Suppressor macrophage treated with lipopolysaccharide for 4 hours (primary cell): ENCODE measurements at places on chromosomes 13 and 19.

DNA sequence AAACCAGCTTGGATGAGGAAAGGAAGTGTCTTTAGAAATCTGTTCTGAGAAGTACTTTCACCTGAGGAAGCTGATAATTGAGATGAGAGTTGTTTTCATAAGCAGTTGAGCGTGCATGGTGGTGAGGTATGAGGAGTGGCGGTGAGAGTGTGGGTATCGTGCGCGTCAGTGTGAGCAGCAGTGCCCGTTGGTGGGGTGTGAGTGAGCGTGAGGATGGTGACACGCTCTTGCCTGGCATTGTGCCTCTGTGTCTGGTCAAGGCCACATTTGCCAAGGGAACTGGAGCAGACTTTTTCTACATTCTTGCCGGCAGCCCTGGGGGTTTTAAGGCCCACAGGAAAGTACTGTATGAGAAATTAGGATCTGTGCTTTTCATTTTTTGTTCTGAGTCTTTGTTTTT, 36.5 kb upstream of the TEX29 start:
- no peak for DNase-seq

- no peak for DNase-seq
Observed at GRCh38 chr13:45879666-45880065, 28.1 kb upstream of the SIAH3 start.

- peak; percentile 96 for DNase-seq
Observed at GRCh38 chr19:51422053-51422448, 4.6 kb upstream of the SIGLEC10 start.

DNA sequence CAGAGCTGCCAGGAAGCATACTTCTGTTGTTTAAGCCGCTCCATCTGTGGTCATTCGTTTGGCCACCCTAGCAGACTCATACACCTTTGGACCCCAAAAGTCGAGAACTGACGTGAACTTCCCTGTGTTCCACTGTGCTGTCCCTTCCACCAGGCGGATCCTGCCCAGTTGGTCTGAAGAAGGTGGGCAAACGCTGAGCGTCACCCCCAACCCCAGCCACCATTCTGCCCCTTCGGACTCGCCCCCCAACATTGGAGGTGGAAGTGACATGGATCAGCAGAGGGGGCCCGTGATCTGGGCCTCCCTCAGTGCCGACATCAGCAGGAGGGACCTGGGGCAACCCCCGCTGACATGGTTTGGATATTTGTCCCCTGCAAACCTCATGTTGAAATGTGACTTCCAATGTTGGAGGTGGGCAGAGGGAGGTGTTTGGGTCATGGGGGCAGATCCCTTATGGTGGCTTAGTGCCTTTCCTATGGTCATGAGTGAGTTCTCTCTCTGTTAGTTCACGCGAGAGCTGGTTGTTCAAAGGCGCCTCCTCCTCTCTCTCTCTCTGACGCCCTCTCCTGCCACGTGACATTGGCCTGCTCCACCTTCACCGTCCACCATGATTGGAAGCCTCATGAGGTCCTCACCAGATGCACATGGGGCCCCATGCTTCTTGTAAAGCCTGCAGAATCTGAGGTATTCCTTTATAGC, 93.6 kb upstream of the ZNF507 start:
- no peak for DNase-seq

- DNase-seq = no peak
Observed at GRCh38 chr13:94056362-94056990, 423.0 kb downstream of the DCT start.

DNA sequence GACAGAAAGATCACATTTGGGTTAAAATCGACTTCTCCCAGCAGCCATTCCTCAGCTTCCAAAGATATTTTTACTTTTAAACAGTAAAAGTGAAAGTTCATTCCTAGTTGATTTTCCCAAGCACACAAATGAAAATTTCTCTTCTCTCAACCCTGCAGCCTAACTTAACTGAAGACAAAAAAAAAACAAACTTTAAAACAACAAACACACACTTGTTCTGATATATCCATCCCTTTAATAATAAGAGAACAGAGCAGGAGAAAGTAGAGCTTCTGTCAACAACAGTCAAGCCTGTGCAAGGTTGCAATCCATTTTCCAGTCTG, 72.9 kb downstream of the STK24 start:
- DNase-seq = no peak

- no peak for DNase-seq
Observed at GRCh38 chr13:43157796-43158195, 134.4 kb downstream of the DNAJC15 start.

DNA sequence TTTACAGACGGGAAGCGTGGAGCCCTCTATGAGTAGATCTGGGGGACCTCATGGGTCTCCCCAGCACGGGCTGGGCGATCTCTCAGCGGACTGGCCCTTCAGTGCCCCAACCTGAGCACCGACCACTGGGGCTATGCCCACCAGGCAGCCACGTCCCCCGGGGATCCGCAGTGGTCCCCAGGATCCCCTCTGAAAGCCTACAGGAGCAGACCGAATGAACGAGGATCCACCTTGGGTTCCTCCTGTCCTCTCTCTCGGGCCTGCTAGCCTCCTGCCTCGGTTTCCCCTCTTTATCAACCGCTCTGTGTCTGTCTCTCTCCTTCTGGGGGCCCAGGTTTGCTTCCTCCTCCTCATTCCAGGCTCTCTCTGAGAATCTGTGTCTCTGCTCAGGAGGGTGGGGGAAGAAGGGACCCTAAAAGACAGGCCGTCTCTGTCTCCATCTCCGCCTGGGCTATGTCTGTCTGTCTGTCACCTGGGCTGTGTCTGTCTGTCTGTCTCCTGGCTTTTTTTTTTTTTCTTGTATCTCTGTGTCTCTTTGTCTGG, 2.0 kb upstream of the MEIS3 start:
- DNase-seq = no peak

GRCh38 chr13:71274923-71275608, 591.9 kb downstream of the DACH1 start:
- peak; percentile 74 for DNase-seq

DNA sequence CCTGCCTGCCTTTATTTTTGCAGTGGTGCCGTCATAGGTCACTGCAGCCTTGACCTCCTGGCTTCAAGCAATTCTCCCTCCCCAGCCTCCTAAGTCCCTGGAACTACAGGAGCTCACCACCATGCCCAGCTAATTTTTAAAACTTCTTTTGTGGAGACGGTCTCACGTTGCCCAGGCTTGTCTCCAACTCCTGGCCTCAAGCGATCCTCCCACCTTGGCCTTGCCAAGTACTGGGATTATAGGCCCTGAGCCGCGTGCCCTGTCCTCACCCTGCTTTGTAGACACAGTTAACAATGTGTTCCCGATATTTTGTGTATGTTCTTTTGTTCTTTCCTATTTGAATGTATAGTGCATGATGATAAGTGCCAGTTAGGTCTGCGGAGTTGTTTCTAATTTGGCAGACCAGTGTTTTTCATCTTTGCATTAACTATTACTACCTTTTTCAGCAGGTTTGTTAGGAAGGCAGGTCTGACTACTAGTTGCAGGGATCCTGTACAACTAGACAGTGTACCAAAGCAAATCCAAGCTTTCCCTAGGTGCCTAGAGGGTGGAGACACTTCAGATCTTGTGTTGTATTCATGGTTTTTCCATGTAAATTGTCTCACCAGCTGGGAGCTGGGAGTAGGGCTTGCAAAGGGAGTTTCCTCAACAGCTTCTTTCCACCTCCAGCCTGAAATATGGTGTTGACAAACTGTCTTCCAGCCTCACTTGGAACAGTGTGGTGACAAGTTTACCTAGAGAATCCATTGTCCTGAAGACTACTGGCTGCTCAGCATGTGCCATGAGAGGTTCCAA, 9.5 kb upstream of the WTIP start:
- DNase-seq = no peak

- no peak for DNase-seq
Observed at GRCh38 chr13:74026753-74027152, 107.5 kb downstream of the KLF12 start.

GRCh38 chr13:40002016-40002415, 346.6 kb downstream of the COG6 start:
- no peak for DNase-seq

- no peak for DNase-seq
Observed at GRCh38 chr19:40671404-40671803, 19.0 kb downstream of the NUMBL start.

DNA sequence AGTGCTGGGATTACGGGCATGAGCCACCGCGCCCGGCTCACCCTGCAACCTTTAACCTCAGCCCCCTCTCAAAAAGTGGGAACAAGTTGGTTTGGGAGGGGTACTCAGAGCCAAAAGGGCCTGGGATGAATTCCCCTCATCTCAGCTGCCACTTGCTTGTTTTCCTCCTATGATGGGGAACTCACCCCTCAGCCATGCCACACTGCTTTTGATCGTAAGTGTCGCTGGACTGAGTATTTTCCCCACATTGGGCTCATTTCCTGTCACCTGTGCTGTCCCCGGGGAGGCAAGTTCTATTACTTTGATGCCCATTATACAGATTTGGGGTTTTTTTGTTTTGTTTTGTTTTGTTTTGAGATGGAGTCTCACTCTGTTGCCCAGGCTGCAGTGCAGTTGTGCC, 6.5 kb downstream of the R3HDM4 start:
- DNase-seq = no peak

- peak; percentile 29 for DNase-seq
Observed at GRCh38 chr13:23129331-23129730, 51.4 kb upstream of the SGCG start.

- DNase-seq = peak; percentile 16
Observed at GRCh38 chr13:99614465-99614885, 113.2 kb downstream of the TM9SF2 start.

GRCh38 chr19:35990771-35991730, 3.9 kb upstream of the SDHAF1 start:
- no peak for DNase-seq

GRCh38 chr13:40026741-40027140, 371.3 kb downstream of the COG6 start:
- DNase-seq = peak; percentile 7

DNA sequence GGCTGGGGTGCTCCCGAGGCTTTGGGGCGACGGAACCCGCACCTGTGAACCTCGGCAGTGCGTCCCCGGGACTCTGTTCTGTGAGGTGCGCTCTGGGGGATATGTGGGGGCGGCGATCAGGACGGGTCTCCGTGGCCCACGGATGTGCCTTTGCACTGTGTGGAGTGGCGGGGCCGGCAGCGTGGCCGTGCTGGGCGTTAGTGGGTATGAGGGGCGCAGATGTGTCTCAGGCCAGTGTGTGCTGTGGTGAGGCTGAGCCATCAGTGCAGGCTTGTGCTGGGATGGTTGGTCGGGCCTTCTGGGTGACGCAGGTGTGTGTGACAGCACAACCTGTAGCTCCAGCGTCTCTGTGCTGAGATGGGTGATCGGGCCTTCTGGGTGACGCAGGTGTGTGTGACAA, 16.9 kb downstream of the ZNF331 start:
- DNase-seq = no peak

- DNase-seq = no peak
Observed at GRCh38 chr19:16942583-16942982, 53.8 kb downstream of the F2RL3 start.

DNA sequence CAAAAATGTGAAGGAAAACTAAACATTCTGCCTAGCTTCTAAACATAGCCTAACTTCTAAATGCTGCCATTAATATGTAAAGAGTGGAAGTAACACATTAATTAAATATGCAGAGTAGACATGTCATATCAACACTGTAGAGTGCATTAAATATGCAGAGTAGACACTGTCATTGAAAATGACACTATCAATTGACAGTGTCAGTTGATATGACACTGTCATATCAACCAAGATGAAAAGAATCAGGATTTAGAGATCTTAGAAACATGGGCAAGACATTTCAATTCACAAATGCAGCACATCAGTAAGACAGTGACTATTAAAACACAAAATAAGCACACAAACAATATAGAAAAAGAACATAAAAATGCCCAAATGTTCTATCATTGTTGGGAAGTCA, 25.3 kb downstream of the ESD start:
- DNase-seq = no peak

DNA sequence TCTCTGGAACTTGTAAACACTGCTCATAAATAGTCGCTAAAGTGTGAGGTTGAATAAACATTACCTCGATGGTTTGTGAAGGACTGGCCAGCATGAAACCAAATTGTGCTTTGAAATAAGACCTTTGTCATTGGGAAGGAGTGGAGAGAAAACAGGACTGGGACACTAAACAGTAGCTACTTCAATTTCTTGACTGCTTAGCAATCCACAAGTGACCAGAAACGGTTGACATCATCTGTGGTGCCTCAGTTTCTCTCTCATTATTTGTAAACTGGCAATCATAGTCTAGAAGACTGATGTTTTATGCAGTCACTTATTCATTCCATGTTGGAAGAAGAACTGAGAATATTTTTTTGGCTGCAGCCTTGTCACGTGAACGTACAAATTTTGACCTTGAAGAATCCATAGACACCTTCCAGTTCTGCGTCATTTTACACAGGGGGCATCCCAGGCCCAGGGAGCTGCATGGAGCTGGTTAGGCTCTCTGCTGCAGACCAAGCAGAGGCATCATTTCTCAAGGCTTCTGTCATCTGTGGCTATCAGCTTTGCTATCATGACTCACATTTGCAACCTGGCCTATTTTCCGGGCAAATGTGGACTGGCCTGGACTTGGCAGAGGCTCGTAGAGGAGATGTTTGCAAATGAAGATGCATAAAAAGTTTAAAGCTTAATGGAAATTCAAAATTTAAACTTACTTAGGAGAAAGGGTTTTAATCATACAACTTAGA, 391.8 kb downstream of the FGF9 start:
- no peak for DNase-seq

DNA sequence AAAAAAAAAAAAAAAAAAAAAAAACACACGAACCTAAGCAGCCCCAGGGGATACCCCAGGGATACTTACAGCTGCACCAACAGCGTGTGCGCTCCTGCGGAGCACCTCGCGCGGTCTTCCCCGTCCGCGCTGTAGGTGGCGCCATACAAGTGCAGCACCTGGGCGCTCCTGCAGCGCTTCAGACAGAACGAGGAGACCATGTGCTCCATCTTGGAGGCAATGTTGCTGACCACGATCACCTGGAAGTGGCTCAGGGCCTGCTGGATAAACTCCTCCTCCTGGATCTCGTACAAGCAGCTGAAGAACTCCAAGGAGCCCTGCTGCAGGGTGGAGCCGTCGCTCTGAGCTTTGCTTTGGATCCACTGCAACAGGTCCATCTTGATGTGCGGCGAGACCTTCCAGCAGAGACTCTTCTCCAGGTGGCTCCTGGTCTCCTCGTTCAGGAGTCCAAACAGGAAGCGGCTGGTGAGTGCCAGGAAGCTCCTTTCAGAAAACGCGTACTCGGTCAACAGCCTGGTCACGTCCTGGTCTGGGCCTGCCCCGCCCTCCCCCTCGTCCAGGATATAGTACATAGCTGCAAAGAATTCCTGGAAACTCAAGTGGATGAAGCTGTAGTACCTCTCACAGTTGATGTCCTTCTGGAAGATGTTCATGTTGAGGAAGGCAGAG, 14.5 kb downstream of the NLRP12 start:
- peak; percentile 5 for DNase-seq

- no peak for DNase-seq
Observed at GRCh38 chr13:42129033-42129432, 80.6 kb downstream of the DGKH start.
